H1 (cell line): ENCODE measurements at places on chromosomes 6 and 20. TPM values are rescaled to one million over a fixed set of nuclear protein-coding genes. Genes with fewer than 3 reads are reported as not detected.

ASIP gene
- not detected in 2 replicates for polyA plus RNA-seq

OR2J3 gene
- polyA plus RNA-seq = 0.03 TPM in 1 of 2 replicates, not detected in the other

GPSM3 gene
- polyA plus RNA-seq = 9.8 and 10.6 TPM in 2 replicates

THBS2 gene
- polyA plus RNA-seq = 11.0 and 14.5 TPM in 2 replicates

SLC17A9 gene
- 23.5 and 39.6 TPM in 2 replicates for polyA plus RNA-seq
